ENCODE measurements at places on chromosomes 11 and 22. TPM values are rescaled to one million over a fixed set of nuclear protein-coding genes. Genes with fewer than 3 reads are reported as not detected.

RAB39A gene
- total RNA-seq: 1.2 TPM

OSM gene
- 0.12 TPM for total RNA-seq

SERPIND1 gene
- 55.2 TPM for total RNA-seq

OR52H1 gene
- 0.49 TPM for total RNA-seq

OR5M8 gene
- not detected for total RNA-seq

OR9Q2 gene
- total RNA-seq: not detected

MSANTD2 gene
- 2.6 TPM for total RNA-seq

IL10RA gene
- 12.2 TPM for total RNA-seq

DNA sequence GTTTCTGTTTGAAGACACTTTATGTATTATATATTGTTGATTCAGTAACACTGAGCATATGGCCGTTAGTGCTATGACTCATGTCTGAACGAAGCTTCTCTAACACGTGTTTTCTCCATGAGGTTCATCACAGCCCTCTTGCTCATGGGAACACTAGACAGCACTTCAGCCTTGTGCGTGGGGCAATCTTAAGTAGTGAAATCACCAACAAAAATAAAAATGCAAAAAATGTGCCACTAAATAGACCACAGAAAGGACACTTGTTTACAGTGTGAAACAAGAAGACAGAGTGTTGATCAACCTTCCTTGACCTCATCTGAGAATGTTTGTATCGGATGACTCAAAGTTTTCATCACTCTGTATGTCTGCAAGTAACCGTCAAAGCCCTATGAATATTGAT, 94.5 kb downstream of the FDX1 start:
- no peak overlapping the region for H3K4me3 ChIP-seq
- H3K4me1 ChIP-seq: no peaks in the 10 kb centered on the region
- no peak for DNase-seq
- no peak overlapping the region for H3K27ac ChIP-seq

- peak; percentile 38 for DNase-seq
- no peaks in the 10 kb centered on the region for H3K36me3 ChIP-seq
- no peaks in the 10 kb centered on the region for H3K27me3 ChIP-seq
- H3K4me3 ChIP-seq: no peak overlapping the region
- no peak overlapping the region for H3K27ac ChIP-seq
These were observed 24.7 kb downstream of the LAYN start for GRCh38 chr11:111565114-111565720.

DNA sequence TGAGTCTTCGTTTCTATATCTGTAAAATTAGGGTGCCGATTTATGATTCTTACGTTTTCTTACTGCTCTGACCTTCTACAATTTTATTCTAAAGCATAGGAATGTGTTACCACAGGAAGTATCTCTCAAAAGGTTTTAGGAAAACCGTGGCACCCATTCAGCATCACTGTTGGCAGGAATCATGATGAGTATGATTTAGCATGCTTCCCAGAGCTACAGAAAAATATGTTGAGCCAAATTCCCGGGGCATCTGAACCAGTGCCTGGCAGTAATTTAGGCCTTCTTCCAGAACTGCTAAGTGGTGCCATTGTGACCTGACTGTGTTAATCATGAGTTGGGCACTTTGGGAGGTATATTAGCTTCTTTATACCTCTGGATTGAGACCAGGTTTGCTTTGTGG, 605.0 kb upstream of the RAG2 start:
- H3K27me3 ChIP-seq: no peaks in the 10 kb centered on the region
- no peak overlapping the region for H3K27ac ChIP-seq
- no peaks in the 10 kb centered on the region for H3K36me3 ChIP-seq
- H3K4me1 ChIP-seq: no peaks in the 10 kb centered on the region
- no peak overlapping the region for H3K4me3 ChIP-seq

GRCh38 chr11:71241721-71242259, 10.6 kb downstream of the SHANK2 start:
- no peaks in the 10 kb centered on the region for H3K27me3 ChIP-seq
- H3K4me3 ChIP-seq: no peak overlapping the region
- no peak for DNase-seq
- peaks cover 7% of the 10 kb centered on the region for H3K4me1 ChIP-seq
- H3K36me3 ChIP-seq: no peaks in the 10 kb centered on the region
- H3K27ac ChIP-seq: peak overlapping the region; percentile 48

DNA sequence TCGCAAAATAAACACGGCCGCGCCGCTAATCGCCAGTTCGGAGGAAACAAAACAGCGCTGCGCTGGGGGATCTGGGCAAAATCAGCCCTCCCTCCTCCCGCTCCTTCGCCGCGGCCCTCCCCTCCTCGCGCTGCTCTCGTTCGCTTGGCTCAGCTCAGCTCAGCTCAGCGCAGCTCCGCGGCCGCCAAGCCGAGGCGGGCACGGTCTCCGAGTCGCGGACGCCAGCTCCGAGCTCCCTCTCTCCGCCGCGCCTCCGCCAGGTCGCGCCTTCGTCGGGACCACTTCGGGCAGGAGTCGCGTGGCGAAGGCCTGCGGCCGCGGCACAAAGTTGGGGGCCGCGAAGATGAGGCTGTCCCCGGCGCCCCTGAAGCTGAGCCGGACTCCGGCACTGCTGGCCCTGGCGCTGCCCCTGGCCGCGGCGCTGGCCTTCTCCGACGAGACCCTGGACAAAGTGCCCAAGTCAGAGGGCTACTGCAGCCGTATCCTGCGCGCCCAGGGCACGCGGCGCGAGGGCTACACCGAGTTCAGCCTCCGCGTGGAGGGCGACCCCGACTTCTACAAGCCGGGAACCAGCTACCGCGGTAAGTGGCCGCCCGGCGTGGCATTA, at the start of gene SPON1:
Gene SPON1 (plus strand): TSS at position 162 of the 607 bp plus-strand sequence. CDS start 182 bp downstream, at position 344.
- peak within 1 kb of the TSS; percentile 16 for H3K4me3 ChIP-seq
- no peaks in the 10 kb centered on the region for H3K36me3 ChIP-seq
- no peak for DNase-seq
- peaks cover 18% of the 10 kb centered on the region for H3K27me3 ChIP-seq

DNA sequence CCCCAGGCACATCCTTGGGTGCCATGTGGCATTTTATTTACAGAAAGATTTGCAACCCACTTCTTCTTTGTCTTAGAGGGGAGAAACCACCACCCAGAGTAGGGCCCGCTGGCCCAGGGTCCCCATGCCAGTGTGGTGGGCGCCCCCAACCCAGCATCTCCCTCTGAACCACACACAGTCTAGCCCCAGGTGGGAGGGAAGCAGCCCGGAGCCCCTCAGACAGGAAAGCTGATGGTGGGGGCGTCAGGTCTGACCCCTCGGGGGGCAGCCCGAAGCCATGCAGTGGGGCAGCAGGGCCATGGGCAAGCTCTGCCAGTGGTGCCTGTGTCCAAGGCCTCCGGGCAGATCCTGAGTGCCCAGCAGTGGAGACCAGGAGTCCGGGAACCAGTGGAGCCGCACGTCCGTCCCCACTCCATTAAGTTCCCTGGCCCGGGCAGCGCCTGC, 11.7 kb downstream of the TRPM5 start:
- no peak for DNase-seq
- H3K4me3 ChIP-seq: no peak overlapping the region
- H3K36me3 ChIP-seq: no peaks in the 10 kb centered on the region
- no peak overlapping the region for H3K27ac ChIP-seq
- no peaks in the 10 kb centered on the region for H3K27me3 ChIP-seq

GRCh38 chr11:82406611-82407010, 327.1 kb downstream of the FAM181B start:
- H3K4me1 ChIP-seq: no peaks in the 10 kb centered on the region
- DNase-seq: no peak
- H3K27ac ChIP-seq: no peak overlapping the region
- H3K27me3 ChIP-seq: no peaks in the 10 kb centered on the region

GRCh38 chr11:85123752-85124231, 503.4 kb downstream of the DLG2 start:
- DNase-seq: no peak
- no peak overlapping the region for H3K27ac ChIP-seq

DNA sequence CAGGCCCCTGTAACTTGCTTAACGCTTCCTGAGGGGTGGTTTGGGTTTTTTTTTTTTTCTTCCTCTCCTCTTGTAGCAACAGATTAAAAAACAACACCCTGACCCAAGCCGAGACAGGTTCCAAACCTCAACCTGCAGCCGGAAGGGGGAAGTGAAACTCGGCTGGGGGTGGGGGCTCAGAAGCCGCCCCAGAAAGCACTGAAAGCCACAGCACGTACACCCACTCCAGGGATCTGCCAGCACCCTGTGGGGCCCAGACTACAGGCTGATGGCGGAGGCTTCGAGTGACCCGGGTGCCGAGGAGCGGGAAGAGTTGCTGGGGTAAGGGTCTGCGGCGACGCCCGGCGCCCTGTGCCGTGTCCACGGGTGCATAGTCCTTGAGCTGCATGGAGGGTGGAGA, at the start of gene LSP1:
Gene LSP1 (plus strand): TSS at position 208 of the 400 bp plus-strand sequence. CDS start 61 bp downstream, at position 269.
- no peaks in the 10 kb centered on the region for H3K4me1 ChIP-seq
- H3K27me3 ChIP-seq: no peaks in the 10 kb centered on the region
- H3K27ac ChIP-seq: peak within 1 kb of the TSS; percentile 70
- H3K4me3 ChIP-seq: peak within 1 kb of the TSS; percentile 26
- H3K36me3 ChIP-seq: no peaks in the 10 kb centered on the region

DNA sequence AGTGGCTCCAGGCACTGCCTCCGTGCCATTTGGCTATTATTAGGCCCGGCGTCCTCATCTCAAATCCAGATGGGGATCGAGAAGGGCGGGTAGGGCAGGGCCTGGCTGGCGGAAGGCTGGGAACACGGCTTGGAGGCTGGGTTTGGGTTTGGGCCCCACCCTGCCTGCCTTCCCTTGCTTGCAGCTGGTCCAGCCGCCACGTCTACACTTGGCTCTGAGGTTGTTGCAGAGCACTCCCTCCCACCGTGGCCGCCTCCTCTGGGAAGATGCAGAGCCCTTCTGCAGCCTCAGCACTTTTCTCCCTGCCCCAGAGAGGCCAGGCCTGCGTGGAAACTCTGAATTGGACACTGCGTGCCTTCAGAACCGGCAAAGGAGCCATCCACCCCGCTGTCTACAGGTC, 5.2 kb upstream of the SMTN start:
- H3K4me3 ChIP-seq: no peak overlapping the region
- H3K36me3 ChIP-seq: no peaks in the 10 kb centered on the region
- no peaks in the 10 kb centered on the region for H3K27me3 ChIP-seq
- H3K27ac ChIP-seq: peak overlapping the region; percentile 48

- no peak overlapping the region for H3K27ac ChIP-seq
- H3K4me3 ChIP-seq: no peak overlapping the region
- DNase-seq: no peak
- no peaks in the 10 kb centered on the region for H3K4me1 ChIP-seq
- no peaks in the 10 kb centered on the region for H3K27me3 ChIP-seq
These were observed 25.1 kb downstream of the MRGPRG start for GRCh38 chr11:3193373-3194015.

- H3K27ac ChIP-seq: no peak overlapping the region
- no peaks in the 10 kb centered on the region for H3K27me3 ChIP-seq
- H3K4me1 ChIP-seq: no peaks in the 10 kb centered on the region
These were observed 29.9 kb upstream of the JAM3 start for GRCh38 chr11:134038897-134039470.

DNA sequence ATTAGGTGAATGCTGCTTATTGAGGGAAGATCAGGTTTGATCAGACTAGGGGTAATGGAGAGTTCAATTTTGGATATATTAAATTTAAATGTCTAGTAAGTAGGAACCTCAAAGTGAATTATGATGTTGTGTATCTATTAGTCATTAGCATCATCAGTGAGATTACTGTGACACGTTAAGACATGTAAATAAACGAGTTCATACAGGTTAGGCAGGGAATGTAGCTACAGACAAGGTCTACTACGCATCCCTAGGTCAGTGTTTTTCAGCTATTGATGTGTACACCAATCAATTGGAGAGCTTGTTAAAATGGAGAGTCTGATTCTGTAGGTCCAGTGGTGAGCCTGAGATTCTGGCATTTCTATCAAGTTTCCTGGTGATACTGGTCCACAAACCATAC, 120.1 kb upstream of the LRRC4C start:
- no peaks in the 10 kb centered on the region for H3K27me3 ChIP-seq
- H3K36me3 ChIP-seq: no peaks in the 10 kb centered on the region
- H3K4me3 ChIP-seq: no peak overlapping the region
- H3K27ac ChIP-seq: no peak overlapping the region
- DNase-seq: no peak

GRCh38 chr11:17391493-17392355, 3.3 kb upstream of the KCNJ11 start:
- H3K27ac ChIP-seq: no peak overlapping the region

DNA sequence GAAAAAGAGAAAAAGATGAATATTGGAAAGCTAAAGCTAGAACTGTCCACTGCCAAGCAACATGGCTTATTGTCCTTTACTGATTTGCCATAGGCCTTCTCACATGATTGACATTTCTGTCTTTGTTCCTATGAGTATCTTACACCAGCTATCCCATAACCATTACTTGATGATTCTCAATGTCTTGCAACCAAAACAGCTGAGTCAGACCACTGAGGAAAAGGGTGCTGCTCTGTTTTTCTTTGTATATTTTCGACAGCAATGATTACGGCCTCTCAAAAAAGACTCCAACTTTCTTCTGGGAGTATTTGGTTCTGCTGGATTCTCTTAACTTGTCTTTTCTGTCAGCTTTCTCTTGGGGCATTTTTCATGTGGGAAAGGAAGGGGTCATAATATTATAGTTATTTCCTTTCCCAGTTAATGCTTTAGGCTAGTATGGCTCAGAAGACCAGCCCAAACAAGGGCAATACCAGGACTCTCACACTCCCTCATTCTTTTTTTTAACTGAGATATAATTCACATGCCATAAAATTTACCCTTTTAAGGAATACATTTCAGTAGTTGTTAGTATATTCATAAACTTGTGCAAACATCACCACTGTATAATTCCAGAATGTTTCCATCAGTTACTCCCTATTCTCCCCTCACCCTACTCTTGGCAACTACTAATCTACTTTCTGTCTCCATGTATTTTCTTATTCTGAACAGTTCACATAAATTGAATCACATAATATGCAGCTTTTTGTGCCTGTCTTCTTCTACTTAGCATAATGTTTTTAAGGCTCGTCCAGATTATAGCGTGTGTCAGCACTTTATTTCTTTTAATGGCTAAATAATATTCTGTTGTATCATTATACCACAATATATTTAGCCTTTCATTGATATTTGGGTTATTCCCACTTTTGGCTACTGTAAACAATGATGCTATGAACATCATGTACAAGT, 31.1 kb upstream of the FAR1 start:
- DNase-seq: no peak
- no peak overlapping the region for H3K27ac ChIP-seq
- no peaks in the 10 kb centered on the region for H3K27me3 ChIP-seq
- no peaks in the 10 kb centered on the region for H3K36me3 ChIP-seq

All from right lobe of liver (tissue), 6 donors.